ENCODE measurements at places on chromosomes 3 and 15.

DNA sequence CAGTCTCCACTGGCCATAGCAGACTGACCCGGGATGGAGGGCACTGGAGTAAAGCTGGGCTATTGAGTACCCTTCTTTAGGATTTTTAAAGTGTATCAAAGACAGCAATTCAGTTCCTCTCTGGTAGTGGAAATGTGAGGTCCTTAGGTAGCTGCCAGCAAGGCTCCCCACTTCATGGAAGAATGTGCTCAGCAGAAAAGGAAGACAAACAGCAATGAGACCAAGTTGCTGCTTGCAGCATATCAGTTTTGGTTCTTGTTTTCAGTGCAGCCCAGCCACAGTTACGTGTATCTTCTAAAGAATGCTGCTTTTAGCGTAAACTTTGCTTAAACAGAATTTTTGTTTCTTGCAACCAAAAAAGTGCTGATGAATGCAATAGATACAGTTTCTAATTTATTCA is 374.0 kb upstream of the CBLB start:
- no peak for DNase-seq

DNA sequence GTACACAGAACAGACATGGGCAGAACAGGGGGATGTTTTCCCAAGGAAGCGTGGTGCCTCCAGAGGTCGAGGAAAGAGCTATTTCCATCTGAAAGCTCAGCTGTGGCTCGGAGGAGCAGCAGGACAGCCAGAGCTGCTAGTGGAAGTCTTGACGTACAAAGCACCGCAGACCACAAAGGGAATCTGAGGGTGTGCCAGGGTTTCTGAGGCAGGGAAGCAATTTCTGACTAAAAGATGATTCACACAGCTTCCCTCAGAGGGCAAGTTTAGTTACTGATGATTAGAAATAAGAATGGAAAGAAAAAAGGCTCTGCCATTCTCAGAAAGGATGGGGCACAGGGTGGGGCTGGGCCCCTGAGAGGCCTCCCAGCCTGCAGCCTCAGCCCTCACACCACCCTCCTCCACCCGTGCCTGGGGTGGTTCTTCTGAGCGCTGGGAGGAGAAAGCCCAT is 45.8 kb upstream of the SEC13 start:
- DNase-seq: no peak

DNA sequence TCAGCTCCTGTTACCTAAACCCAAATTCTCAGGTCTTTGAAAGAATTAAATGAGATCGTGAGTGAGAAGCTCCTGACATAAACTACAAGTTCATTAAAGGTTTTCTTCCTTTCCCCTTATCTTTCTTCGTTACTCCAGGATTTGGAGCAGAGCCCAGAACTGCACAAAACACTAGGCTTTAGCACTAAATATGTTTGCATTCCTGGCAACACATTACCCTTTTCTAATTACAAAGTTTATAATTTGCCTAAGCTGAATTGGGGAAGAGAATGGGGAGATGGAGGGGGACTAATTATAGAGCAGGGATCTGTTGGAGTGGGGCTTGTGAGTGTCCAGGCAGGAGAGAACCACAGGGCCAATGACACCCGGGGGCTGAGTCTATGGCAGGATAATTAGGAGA is 109.7 kb downstream of the SV2B start:
- DNase-seq: no peak

GRCh38 chr3:20683910-20684309 is 497.9 kb upstream of the SGO1 start:
- no peak for DNase-seq

DNA sequence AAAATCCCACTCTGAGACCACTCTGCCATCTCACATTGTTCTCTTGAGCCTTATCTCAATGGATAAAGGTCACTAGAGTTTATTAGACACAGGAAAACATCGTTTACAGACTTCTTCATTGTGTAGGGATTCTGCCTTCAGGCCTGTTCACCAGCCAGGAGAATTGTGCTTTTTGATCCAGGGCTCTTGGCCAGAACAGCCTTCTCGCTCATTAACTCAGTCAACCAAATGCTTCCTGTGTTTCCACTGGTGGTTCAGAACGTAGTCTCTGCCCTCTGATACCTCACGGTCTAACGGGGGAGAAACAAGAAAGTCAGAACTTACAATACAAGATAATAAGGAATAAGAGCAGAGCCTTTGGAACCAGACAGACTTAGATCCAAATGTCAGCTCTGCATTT is 54.2 kb upstream of the TSEN2 start:
- DNase-seq: no peak

GRCh38 chr15:79777916-79778315 is 118.9 kb downstream of the MTHFS start:
- no peak for DNase-seq

DNA sequence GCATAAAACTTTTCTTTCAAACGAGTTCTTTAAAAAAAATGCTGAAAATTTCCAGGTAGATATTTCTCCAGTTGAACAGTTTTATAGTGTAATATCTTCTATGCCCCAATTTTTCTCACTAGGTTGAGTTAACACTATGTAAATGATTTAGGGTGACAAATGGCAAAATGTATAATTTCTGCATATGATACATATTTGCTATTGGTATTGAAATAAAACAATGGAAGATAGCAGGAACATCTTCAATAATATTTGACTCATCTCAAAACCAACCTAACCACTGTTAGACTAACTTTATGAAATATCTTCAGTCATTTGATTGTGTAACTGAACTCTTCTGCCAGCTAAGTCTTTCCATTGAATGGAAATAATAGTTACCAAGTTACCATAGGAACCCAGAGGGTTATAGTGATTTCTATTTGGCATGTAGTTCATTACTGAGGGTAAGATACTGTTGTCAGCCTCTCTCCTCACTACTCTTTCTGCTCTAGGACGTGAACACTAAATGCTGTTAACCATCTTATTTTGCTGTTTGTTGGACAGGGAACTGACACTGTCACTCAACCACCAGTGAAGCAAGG is 824.7 kb upstream of the NECTIN3 start:
- no peak for DNase-seq

DNA sequence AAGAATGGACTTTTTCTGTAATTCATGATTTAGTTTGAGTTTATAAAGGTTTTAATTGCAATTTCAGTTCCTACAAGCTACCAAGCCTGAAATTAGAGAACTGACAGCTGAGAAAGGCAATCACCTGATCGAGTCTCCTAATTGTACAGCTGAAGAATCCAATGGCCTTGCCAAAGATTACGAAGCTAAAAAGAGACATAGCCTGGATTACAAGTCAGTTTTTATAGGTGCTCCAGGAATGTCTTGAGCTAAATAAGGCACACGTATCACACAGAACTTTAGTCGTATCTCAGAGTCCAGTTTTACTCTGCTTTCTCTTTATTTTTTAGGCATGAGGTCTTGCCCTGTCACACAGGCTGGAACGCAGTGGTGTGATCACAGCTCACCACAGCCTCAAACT is 6.6 kb downstream of the DPH3 start:
- no peak for DNase-seq

DNA sequence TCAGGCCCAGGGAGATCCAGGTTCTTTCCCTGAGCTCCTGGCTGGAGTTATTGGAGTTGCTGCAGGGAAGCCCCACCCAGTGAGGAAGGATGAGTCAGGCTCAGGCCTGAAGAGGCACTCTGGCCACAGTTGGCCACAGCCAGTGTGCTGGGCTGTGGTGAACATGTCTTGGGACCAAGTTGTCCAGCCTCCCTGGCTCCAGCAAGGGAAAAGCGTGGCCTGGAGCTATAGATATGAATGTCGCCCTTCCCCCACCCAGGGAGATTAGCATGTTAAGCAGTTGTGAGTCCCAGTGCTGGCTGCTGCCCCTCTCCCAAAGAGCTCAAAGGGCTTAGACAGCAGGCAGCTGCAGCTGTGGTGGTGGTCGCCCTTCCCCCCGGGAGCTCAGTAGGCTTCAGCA is 963.2 kb downstream of the ROBO2 start:
- peak; percentile 1 for DNase-seq

GRCh38 chr15:50140983-50141382 is 21.9 kb upstream of the ATP8B4 start:
- DNase-seq: no peak

DNA sequence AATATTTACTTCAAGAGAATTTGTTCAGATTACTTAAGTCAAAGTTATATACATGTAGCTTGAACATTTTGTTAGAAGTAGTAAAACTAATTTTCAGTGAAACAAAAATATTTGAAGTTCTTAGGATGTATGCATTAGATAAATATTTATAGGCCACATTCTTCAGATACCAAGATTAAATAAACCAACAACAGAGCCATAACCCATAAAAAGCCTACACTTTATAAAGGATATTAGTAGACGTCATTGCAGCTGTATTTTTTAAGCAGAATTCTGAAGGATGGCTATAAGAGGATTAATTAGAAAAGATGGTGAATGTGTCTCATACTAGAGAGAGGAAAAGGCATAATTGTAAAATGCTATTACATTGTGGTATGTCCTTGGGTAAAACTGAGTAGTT is 449.7 kb upstream of the ALCAM start:
- no peak for DNase-seq

DNA sequence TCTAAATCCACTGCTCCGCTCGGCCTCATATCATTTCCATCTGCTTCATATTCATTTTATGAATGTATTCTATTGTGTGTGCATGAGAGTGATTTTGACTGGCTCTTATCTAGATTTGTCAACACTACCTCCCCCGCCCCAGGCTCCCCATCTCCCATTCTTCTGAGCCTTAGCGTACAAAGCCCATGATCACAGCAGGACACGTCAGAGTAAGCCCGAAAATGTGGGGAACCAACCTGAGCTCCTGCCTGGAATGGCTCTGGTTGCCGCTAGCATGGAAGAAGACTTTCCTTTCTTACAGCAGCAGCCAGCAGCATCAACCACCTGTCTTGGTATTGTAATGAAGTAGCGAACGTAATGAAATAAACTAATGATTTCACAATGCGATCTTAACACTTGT is 61.4 kb downstream of the GABRB3 start:
- no peak for DNase-seq

GRCh38 chr3:150248116-150248887 is 159.8 kb upstream of the TSC22D2 start:
- no peak for DNase-seq

DNA sequence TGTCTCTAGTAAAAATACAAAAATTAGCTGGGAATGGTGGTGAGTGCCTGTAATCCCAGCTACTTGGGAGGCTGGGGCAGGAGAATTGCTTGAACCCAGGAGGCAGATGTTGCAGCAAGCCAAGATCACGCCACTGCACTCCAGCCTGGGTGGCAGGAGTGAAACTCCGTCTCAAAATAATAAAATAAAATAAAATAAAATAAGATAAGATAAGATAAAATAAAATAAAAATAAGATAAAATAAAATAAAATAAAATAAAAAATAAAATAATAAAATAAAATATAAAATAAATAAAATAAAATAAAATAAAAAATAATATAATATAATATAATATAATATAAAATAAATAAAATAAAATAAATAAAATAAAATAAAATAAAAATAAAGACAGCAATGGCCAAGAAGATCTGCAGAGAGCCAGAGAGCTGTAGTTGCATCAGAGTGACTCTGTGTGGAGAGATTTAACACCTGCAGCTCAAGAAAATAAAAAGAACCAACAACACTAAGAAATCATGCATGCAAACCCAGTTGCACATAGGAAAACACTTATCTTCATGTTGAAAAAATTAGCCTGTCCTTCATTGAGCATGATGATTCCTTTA is 25.9 kb downstream of the LIPH start:
- no peak for DNase-seq

GRCh38 chr3:48399387-48400172 is 27.6 kb downstream of the FBXW12 start:
- no peak for DNase-seq

GRCh38 chr15:27254055-27254454 is 283.1 kb downstream of the GABRG3 start:
- DNase-seq: no peak

- no peak for DNase-seq
These were observed 25.6 kb downstream of the RHOA start for GRCh38 chr3:49386056-49386756.

DNA sequence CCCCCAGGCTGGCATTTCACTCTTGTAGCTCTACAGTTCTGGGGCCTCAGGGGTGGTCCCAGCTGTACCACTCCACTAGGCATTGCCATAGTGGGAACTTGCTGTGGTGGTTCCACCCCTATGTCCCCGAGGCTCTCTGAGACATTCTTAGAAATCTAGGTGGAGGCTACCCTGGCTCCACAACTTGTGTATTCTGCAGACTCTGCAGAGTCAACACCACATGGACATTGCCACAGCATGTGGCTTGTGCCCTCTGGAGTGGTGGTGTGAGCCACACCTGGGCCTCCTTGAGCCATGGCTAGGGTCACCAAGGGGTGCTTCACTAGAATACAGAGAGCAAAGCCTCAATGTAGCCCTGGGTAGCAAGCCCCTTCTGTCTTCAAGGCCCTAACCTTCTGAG is 54.4 kb upstream of the STRIT1 start:
- no peak for DNase-seq

DNA sequence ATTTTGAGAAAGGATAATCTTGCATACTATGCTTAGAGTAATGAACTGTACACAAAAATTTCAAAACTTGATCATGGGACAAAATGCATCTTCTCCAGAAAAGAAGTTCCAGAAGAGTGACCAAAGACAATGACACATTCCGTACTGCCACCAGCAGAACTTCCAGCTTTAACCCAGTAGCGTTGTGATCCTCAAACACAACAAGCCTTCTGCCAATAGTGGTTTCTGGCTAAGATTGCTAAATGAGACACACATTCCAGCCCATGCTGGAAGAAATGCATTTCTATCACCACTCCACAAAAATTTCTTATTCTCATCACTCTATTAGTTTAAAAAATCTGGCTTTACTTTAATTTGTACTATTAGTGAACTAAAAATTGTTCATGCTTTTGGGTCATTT is 334.9 kb downstream of the TBC1D5 start:
- no peak for DNase-seq

GRCh38 chr3:194425399-194425798 is 26.3 kb upstream of the GP5 start:
- no peak for DNase-seq

DNA sequence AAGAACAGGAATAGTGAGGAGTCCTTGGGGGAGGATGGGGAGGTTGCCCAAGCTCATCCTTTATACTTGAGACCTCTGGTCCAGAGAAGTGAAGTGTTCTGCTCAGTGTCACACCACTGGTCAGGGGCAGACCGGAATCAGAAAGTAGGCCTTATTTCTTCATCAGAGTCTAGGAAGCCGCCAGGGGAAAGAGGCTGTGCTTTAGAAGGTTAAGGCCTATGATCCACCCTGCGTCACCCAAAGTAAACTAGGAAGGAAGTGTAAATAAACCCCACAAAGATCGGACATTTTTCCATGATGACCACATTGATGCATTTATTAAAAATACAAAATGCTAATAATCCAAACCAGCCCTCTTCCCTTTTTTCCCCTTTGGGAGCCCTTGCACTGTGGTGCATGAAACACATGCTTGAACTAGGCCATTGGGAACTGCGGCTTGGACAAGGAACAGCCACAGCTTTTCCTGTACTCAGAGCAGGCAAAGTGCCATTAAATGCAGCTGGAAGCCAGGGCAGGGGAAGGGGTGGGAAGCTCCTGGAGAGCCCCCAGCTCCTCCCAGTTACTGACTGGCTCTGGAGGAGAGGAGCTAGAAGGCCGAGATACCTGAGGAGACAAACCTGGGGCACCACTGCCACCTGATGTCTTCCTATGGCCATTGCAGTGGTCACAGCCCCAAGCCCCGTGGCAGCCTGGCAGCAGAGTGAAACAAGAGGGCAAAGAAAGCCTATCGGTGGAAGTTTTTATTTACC is 37.0 kb downstream of the CDC25A start:
- peak; percentile 74 for DNase-seq
